ENCODE measurements at places on chromosomes 7 and 10.

DNA sequence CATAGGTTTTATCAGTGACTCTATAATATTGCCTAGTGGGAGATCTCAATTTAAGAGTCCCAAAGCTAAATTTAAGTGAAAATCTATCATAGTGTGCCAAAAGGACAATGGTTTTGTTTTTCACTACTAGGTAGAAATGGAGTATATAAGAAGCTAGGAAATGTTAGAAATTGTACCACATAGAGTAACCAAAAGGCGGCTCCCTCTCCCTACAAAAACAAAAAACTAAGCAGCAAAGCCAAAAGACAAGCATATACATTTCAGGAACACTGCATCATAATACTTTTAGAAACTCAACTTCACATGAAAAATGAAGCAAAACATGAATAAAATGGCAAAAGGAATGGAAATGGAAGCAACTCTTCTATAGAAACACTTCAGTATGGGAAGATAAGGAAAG, 271.6 kb downstream of the CACNA2D1 start:
- DNase-seq = no peak

DNA sequence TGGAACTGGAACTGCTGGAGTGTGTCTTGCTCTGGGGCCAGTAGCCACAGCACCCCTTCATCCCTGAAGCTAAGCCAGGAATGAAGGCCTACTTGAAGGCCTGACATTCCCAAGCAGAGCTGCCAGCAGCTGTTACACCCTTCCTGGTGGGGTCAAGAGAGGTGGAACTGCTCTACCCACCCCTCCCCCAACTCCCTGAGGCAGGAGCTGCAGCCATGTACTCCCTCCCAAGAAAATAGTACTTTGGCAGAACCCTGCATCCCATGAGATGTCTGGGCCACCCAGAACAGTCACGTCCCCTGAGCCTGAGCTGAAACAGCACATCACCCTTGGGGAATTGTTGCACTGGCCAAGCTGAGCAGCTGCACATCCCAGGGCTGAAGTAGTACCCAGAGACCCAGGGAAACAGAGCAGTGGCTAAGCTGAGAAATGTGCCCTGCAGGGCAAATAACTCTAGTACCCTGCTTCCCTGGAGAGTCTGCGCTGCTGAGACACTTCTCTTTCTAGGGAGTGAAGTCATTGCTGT, 63.4 kb upstream of the PLA2G12B start:
- DNase-seq = no peak

GRCh38 chr7:5697754-5698424, 83.6 kb downstream of the RNF216 start:
- no peak for DNase-seq

DNA sequence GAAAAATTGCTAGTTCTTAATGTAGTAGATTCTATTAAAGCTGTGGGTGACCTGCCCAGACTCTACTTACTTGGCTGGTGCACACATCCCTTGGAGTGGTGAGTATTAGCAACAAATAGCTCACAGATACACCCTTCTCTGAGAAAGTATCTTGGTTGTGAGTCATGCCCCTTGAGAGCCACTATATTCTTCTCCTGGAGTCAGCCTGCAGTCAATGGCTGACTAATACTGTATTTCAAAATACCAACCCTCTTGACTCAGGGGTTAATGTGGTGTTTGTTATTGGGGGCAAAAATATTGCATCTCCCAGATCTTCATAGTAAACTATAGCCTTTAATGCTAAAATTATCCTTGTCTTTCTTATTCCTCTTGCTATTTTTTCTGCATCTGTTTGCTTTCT, 354.9 kb downstream of the BMPER start:
- no peak for DNase-seq

DNA sequence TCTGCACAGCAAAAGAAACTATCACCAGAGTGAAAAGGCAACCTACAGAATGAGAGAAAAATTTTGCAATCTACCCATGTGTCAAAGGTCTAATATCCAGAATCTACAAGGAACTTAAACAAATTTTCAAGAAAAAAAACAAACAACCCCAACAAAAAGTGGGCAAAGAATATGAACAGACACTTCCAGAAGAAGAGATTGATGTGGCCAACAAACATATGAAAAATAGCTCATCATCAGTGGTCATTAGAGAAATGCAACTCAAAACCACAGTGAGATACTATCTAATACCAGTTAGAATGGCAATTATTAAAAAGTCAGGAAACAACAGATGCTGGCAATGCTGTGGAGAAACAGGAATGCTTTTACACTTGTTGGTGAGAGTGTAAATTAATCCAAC, 7.1 kb upstream of the MKLN1 start:
- DNase-seq = no peak

GRCh38 chr7:110960811-110961210, 130.1 kb upstream of the LRRN3 start:
- no peak for DNase-seq

Measured in activated CD8-positive, alpha-beta memory T cell treated with anti-CD3 and anti-CD28 coated beads, Interleukin-2, amount 50 U/mL, for 48 hours (primary cell).